ENCODE measurements at places on chromosomes 1 and 21.

DNA sequence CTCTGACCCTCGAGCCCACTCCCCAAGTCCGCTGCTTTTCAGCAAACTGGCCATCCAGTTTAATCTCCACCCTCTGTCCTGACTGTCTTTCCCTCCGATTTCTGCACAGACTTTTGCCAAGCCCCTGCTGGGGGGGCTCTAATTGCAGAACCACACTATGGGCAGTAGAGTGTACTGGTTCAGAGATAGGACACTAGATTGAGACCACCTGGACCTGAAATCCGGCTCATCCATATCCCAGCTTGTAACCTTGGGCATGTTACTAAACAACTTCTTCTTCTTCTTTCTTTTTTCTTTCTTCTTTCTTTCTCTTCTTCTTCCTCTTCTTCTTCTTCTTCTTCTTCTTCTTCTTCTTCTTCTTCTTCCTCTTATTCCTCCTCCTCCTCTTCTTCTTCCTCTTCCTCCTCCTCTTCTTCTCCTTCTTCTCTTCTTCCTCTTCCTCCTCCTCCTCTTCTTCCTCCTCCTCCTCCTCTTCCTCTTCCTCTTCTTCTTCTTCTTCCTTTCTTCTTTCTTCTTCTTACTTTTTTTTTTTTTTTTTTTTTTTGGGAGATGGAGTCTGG lies 7.7 kb downstream of the LRRC71 start:
- no peak for DNase-seq

DNA sequence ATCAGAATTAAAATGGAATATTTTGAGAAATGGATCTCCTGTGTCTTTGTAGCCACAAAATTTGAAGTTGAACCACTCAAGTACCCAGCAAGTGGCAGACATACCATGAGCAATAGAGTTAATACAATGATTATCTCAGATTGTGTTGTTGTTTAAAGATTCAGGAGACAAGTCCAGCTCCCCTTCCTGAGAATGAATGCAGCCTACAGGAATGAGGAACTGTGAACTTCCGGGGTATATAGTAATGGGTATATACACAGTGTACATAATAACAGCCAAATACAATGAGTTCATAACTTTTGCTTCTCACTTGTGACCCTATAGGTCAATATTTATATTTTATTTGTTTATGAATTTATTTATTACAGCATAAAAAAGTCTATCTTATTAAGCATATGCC lies 445.0 kb downstream of the SETD4 start:
- no peak for DNase-seq

DNA sequence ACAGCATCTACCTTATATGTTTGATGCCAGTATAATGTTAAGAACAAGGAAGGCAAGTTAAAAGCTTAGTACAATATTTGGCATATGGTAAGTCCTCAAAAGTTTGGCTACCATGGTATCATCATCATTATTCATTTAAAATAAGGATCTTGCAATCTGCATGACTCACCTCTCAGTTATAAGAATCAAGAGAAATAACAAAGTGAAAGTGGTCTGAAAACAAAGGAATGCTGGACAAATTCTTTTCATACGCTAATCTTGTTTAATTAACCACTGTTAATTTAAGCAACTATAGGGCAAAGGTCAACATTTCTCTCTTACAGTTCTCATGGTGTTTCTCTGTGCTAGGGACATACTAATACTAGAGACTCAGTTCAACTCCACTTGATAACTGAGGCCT lies 13.0 kb upstream of the CLDN19 start:
- DNase-seq: no peak

GRCh38 chr1:200400556-200400955 lies 9.3 kb downstream of the ZNF281 start:
- DNase-seq: no peak

- DNase-seq: no peak
Measured at GRCh38 chr1:56330391-56331026, 248.9 kb downstream of the PLPP3 start.

DNA sequence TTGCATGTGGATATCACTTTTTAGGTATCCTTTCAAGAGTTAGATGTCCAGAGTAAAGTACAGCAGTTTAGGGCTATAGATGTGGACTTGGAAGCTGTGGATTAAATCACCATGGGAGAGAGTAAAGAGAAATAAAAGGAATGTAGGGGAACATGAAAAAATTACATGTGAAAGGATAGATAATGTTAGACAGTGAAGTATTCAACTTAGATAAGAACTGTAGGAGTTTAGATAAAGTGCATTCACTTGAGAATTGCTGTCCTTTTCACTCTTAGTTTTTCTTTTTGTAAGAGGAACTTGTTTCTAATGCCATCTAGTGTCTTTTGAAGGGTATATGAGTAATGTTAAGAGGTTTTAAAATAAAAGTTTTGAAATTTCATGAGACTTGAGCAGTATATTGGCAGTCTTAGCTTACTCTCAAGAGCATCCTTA lies 40.1 kb downstream of the MAST2 start:
- no peak for DNase-seq

GRCh38 chr21:46001821-46002681 lies 20.5 kb downstream of the COL6A1 start:
- no peak for DNase-seq

DNA sequence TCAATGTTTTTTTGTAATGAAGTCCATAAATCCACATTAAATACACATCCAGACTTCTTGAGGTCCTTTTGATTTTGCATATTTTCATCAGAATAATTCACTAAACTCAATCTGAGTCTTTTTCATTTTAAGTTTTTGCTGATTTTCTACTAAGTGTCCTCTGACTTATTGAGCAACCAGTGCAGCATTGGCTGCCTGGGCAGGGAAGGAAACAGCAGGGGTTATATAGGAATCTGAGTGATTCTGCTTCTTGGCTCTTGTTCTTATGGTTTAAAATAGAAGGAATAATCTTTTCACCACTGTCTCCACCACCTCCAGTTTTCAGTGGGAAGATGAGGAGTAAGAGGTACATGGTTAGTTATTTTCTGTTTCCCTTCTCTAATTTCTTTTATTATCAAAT lies 88.4 kb downstream of the ST6GALNAC5 start:
- no peak for DNase-seq

- peak; percentile 91 for DNase-seq
Measured at GRCh38 chr1:25743164-25744139, 56.5 kb upstream of the SELENON start.

- no peak for DNase-seq
Measured at GRCh38 chr1:43573066-43573800, 42.5 kb downstream of the PTPRF start.

DNA sequence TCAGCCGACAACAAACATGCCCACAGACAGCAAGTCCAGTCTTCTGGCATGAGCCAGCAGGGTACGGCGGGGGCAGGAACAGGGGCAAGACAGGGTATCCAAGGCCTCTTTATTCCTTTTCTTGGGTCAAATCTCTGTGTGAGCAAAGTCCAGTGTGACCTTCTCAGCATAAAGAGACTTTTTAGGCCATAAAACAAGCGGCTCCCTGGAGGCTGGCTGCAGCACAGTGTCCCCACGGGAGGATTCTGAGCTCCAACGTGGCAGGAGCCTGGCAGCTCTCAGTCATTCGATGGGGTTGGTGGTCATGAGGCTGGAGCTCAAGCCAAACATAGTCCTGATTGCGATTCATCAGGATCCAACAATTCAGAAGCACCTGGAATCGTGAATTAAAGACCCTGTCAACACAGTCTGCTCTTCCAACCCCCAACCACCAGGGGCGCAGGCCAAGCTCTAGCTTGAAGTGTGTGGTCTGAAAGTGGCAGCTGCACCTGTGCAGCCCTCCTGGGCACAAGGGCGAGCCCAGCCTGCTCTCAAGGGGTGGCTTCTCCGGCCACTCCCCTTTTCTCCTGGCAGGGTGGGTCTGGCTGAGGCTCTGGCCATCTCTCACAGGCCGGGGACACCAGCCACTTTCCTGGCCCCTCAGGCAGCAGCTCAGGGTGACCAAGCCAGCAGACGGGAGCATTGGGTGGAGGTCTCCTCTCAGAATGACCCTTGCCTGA lies 62.1 kb downstream of the SLC66A1 start:
- DNase-seq: no peak

DNA sequence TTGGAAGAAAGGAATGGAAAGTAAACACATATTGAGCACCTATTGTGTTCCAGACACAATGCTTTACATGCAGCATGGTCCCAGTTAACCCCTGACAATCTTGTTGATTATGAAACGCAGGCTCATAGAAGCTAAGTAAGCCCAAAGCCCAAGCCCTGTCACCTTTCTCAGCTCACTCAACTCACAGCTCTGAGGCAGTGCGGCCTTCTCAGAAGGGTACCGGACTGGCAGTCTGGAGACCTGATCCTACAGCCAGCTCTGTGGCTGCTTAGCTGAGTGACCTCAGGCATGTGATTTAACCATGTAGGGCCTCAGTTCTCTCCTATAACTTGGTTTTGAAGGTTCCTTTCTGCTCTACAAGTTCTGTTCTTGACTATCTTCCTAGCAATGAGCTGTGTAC lies 464 bp upstream of the RNASEL start:
- no peak for DNase-seq

- DNase-seq: no peak
Measured at GRCh38 chr21:15278279-15278678, 213.5 kb upstream of the NRIP1 start.

- no peak for DNase-seq
Measured at GRCh38 chr1:36256558-36257374, 32.5 kb downstream of the THRAP3 start.

GRCh38 chr1:179917601-179918429 lies 35.7 kb downstream of the TOR1AIP1 start:
- no peak for DNase-seq

- no peak for DNase-seq
Measured at GRCh38 chr1:150551051-150551783, 2.0 kb downstream of the ADAMTSL4 start.

- DNase-seq: no peak
Measured at GRCh38 chr1:204469304-204469703, 25.3 kb downstream of the PIK3C2B start.

DNA sequence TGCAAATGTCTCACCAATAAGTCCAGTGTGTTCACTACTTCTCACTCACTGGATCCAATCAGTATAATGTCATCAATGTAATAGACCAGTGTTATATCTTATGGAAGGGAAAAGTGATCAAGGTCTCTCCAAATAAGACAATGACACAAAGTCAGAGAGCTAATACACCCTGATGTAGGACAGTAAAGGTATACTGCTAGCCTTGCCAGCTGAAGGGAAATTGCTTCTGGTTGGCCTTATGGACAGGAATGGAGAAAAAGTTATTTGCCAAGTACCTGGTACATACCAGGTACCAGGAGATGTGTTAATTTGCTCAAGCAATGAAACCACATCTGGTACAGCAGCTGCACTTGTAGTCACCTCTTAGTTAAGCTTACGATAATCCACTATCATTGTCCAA lies 141.0 kb downstream of the LTN1 start:
- no peak for DNase-seq

- DNase-seq: no peak
Measured at GRCh38 chr1:246001837-246002230, 505.2 kb downstream of the SMYD3 start.

DNA sequence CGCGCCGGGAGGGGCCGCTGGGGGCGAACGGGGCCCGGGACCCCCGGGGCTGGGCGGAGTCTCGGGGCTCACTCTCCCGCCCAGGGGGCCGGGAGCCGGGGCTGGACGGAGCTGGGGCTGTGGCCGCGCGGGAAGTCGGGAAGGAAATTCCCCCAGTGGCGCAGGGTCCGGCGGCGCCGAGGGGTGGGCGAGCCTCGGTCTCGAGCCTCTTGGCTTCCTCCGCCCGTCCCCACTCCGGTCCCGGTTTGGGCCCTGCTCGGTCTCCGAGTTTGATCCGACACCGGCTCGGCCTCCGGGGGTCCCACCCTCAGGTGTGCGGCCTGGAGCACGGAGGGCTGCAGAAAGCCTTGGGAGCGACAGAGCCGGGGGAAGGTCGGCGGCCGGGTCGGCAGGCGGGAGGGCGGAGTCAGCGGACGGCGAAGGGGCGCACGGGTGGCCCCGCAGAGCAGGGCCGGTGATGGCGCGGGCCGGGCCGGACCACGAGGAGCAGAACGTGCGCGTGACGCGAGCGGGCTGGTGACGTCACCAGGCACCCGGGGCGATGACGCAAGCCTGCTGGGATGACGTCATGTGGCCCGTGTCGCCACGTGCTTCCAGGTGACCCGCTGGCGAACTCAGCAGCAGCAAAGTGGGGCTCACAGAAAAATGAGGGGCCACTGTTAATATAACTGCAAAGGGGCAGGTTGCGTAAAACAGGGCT lies 610 bp upstream of the HES4 start:
- peak; percentile 43 for DNase-seq

DNA sequence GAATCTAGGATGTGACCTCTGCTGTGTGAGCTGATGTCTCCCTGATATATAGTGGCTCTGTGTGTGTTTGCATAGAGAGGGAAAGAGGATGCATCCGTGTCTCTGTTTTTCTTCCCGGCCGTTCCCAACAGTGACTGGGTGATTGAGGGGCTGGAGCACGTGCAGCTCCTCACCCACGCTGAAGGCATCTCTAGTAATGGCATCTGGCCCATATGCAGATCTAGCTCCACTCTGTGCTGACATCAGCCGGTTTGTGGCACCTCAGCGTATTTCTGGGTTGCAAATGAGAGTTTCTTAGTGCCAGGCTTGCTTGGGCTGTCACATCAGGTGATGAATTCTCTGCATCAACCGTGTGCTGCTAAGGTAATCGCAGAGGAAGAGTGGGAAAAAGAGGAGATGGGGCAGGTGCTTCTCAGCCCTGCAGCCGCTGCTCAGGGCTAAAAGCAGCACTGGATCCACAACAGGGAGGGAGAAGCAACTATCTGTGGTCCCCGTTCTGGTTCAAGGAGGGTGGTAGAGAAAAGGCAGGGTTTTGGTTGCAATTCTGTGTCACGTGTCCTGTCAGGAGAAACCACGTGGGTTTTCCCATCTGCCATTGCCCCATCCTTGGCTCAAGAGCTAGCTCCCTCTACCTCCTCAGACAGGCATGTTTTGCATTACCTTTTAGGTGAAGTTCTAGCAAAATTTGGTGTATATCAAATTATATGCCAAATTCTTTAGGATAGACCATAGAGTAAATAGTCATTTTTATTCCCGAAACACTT lies 282.9 kb downstream of the PBX1 start:
- DNase-seq: no peak

GRCh38 chr1:209855006-209855405 lies 27.2 kb downstream of the UTP25 start:
- DNase-seq: no peak

DNA sequence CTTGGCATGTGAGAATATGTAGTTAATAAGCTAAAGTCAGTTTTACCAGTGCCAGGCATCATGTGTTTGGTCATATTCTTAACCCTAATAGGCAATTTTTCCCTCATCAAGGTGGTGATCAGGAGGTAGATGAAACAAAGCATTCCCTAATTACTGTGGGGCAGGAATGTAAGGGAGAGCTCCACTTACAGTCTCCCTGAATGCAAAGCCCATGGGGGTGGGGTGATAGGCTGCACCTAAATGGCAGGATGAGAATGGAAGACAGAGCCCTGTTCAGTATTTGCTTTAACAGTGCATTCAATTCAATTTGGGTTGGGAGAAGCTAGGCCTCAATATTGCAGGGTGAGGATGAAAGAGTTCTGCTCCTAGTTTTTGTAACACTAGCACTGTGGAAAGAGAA lies 23.4 kb downstream of the ZNF678 start:
- DNase-seq: no peak

GRCh38 chr21:37615962-37616361 lies 249.4 kb downstream of the DYRK1A start:
- DNase-seq: no peak
